ENCODE measurements at places on chromosomes 6 and 20.

DNA sequence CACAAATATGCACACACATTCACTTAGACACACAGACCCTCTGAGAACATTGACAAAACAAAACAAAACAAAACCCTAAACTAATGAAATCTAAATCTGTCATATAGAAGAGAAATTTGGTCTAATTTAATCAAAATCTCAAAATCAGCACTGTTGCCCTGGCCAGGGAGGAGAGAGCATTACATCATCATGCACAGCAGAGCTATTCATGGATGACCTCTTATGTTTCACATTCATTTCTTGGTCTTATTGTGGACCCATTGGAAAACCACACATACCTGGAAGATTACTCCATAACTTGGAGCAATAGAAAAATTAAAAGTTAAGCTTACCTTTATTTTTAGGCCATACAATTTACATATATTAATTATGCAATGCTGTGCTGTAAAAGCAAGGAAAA lies 1223.6 kb upstream of the GJE1 start:
- no peak for DNase-seq

DNA sequence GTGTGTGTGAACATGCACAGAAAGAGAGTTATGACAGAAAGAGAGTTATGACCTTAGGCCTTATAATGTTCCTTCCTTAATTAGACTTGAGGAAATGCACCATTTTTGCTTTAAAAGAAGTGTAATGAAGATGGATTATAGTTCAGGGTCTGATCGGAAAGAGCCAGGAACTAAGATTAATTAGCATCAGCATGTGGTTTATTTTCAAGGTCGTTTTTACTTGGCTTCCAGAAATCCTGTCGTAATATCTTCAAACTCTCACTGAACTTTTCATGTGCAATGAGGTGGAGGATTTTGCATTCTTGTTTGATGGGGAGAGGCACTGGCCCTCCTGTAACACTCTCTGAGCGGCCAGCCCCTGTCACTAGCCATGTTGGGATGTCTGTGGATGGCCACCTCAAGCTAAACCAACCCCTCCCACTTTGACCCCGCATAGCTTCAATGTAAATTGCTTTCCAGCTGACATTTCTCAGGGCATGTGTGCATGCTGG lies 116.8 kb downstream of the CDC5L start:
- no peak for DNase-seq

- DNase-seq: no peak
Measured at GRCh38 chr6:87701344-87701675, 723 bp downstream of the AKIRIN2 start.

DNA sequence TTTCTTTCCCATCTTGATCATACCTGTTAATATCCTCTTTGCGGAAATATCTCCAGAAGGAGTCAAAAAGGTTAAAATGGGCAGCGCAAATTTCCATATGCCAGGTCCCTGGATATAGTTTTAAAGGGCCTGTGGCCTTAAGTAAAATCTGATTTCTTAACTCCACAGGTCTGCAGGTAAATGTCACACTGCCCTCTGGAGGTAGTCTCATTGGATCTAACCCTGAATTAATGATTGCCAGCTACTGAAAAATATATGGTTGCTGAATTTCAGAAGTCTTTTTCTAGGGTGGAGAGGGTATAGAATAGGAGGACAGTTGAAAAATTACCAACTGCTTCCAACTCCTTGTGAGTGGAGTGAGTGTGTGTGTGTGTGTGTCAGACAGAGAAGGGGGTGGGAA lies 8.5 kb downstream of the MOXD1 start:
- DNase-seq: no peak

- no peak for DNase-seq
Measured at GRCh38 chr20:15339264-15339663, 1001.9 kb upstream of the FLRT3 start.

DNA sequence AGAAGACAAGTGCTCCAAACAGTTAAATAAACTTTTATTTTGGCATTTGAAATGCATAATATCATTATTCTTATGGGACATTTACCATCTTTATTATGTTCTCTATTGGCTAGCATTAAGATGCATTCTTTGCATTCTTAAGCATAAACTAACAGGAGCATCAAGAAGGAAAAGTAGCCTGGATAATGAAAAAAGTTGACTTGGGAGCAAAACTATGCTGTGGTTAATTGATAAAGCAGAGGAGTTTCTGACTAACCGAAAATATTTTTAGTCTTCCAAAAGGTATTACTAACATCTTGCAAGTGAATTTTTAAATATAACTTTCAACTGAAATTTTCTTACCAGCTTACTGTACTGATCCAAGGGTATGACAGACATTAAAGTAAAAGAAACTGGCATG lies 140.3 kb downstream of the FLRT3 start:
- no peak for DNase-seq

GRCh38 chr6:70669133-70669532 lies 1.4 kb downstream of the SMAP1 start:
- DNase-seq: peak; percentile 21

GRCh38 chr6:89970072-89970471 lies 75.8 kb downstream of the GJA10 start:
- DNase-seq: no peak

GRCh38 chr20:45470262-45470931 lies 844 bp downstream of the WFDC2 start:
- DNase-seq: peak; percentile 48

- no peak for DNase-seq
Measured at GRCh38 chr6:168218785-168219566, 100.6 kb downstream of the DACT2 start.

GRCh38 chr6:14059791-14060436 lies 57.7 kb upstream of the CD83 start:
- DNase-seq: no peak

DNA sequence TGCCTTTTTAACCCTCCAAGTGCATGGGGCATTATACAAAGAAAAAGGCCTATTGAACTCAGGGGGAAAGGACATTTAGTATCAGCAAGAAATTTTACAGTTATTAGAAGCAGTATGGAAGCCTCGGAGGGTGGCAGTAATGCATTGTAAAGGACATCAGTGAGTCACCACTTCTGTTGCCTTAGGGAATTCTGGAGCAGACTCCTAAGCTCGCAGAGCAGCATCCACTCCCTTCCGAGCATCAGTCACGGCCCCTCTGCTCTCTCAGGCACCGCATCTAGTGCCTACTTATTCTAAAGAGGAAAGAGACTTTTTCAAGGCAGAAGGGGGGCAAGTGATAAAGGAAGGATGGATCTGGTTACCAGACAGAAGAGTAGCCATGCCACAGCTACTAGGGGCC lies 296.5 kb downstream of the RNGTT start:
- no peak for DNase-seq

DNA sequence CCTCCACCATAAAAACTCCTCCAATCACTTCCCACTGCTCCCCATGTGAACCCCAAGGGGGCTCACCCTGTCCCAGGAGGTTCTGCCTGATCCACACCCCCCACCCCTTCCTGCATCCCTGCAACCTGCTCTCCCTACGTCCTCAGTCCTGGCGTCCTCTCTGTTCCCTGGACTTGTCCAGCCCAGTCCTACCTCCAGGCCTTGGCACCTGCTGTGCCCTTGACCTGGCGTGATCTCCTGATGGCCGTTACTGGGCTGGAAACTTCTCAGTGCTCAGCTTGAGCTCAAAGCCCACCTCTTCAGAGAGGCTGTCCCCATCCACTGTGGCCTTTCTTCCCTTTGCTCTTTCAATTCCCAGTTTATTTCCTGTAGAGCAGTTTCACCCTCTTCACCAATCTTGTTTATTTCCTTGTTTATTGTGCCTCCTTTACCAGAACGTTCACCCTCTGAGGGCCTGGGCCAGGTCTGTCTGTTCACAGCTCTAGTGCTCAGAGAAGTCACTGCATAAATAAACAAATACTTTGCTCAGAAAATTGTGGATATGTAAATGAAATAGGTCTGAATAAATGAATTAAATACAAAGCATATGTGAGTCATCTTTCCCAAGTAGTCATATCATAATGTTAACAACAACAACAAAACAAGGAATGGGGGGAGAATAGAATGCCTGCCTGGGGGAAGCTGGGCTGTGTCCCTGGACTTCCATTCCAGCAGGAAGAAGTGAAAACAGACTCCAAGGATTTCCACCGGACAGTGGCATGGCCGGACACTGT lies 175.7 kb upstream of the SULF2 start:
- no peak for DNase-seq

DNA sequence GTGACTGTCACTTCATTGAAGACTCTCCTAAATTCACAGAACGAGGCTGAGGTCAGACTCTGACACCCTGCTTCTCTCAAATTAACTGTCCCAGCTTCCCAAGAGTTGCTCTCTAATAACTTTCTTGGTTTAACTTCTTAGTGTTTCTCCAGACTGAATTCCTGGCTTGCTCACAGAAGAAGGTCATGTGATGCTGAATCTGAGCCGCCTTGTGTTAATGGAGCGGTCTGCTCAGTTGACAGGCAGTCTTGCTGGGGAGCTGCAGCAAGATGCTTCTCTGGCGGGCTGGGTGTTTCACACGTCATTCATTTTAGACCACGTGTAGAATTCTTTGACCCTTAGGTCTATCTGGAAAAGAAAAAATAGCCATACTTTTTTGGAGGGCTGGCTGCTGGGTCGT lies 107.3 kb downstream of the FOXO3 start:
- no peak for DNase-seq

- no peak for DNase-seq
Measured at GRCh38 chr6:149969635-149970034, 5.9 kb downstream of the ULBP1 start.

DNA sequence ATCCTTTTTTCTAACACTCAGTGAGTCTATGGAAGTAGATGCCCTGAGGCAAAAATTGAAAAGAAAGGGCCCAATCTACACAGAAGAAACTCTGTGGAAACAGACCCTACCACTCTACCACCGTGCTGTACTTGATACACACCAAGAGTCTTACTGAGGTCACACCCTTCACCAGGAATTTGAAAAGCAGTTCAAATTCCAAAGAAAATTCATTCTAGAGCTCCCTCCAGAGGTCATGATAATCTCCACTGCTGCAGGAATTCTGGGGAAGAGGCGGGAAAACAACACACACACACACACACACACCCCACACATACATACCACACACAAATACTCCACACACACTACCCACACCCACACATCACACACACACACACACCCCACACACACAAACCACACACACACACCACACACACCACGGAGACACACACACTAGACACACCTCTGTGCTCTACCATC lies 336.8 kb downstream of the HDGFL1 start:
- no peak for DNase-seq

DNA sequence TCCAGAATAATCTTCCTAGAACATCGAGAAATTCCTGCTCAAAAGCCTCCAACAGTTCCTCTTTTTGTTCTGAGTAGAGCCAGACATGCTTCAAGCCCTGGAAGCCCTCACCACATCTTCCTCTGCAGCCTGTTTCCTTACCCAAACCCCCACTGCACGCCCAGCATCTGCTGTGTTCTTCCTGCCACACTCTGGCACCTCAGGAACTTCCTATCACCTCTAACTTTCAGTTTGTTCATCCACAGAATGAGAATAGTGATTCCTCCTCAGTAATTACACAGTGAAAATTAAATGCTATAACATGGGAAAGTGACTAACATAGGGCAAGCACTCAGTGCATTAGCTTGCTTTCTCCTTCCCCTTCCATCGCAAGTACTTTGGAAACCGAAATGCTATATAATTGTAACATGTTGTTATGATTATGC lies 26.3 kb downstream of the C6orf89 start:
- no peak for DNase-seq

DNA sequence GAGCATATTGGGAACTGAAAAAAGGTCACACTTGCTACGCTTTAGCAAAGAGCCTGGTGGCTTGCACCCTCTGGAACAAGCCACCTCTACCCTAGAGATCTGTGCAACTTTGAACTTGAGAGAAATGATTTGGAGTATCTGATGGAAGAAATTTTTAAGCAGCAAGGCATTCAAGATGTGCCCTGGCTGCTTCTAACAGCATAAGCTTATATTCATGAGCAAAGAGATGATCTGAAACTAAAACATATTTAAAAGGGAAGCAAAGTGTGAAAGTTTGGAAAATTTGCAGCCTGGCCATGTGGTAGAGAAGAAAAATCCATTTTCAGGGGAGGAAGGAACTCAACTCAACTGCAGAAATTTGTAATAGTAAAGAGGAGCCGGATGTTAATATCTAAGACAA lies 71.1 kb downstream of the NINL start:
- no peak for DNase-seq

GRCh38 chr6:158357570-158358216 lies 45.4 kb downstream of the TULP4 start:
- DNase-seq: peak; percentile 68

DNA sequence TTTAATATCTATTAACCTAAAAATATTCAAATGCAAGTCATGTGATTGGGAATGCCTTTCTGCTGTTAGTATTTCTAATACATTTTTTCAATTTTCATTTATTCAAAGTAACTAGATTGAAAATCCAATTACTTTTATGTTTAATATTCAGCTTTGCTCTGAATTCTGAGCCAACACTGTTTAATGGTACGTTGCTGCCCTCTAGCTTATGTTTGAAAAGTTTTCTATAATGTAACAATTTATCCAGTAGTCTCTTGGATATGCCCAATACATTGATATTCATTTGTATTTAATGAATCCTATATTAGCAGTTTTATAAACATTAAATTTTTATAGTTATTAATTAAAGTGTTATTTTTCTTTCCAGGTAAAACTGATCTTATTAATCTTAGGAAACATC lies 47.4 kb downstream of the LGSN start:
- peak; percentile 29 for DNase-seq

DNA sequence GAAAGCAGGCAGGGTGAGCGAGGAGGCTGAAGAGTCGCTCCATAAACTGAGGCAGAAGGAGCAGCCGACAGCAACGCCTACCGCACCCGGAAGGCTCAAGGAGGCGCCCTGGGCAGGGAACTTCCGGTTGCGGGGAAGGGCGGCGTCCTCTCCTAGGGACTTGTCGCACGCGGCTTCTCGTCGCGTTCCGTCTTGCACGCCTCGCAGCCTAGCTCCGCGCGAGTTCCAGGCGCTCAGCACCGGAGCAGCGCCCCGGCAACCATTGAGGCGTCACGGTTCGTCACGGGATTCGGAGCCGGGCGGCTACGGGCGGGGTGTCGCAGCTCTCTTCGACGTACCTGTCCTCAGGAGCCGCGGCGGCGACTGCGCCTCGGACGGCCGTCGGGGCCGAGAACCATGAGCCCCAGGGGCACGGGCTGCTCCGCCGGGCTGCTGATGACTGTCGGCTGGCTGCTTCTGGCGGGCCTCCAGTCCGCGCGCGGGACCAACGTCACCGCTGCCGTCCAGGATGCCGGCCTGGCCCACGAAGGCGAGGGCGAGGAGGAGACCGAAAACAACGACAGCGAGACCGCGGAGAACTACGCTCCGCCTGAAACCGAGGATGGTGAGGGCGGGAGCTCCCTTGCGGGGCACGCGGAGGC lies at the start of gene SPACA1:
Gene SPACA1, plus strand, starts transcription at position 332 of the 641 bp plus-strand sequence. Its CDS starts 65 bp downstream, at position 397.
- no peak for DNase-seq

DNA sequence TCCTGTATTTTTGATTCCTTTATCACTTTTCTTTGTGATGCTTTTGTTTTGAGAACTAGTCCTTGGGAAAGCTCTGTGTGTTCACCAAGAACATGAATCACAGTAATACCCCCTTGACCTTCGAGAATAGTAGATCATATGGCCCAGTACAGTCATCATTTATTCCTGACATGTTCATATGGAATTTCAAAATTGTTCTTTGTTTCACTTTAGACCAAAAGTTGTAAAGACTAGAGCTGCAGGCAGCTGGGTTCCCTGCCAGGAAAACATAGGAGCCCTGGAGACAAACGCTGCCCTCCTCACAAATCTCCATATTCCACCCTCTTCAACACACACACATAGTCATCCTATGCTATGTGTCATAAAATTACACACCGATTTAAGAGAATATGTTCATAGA lies 621.2 kb upstream of the EYS start:
- DNase-seq: no peak
